Fibroblast of lung (primary cell): ENCODE measurements at places on chromosomes 16 and 17.
A peak's percentile ranks its signal among the peaks of the same experiment; 100 is the strongest.

DNA sequence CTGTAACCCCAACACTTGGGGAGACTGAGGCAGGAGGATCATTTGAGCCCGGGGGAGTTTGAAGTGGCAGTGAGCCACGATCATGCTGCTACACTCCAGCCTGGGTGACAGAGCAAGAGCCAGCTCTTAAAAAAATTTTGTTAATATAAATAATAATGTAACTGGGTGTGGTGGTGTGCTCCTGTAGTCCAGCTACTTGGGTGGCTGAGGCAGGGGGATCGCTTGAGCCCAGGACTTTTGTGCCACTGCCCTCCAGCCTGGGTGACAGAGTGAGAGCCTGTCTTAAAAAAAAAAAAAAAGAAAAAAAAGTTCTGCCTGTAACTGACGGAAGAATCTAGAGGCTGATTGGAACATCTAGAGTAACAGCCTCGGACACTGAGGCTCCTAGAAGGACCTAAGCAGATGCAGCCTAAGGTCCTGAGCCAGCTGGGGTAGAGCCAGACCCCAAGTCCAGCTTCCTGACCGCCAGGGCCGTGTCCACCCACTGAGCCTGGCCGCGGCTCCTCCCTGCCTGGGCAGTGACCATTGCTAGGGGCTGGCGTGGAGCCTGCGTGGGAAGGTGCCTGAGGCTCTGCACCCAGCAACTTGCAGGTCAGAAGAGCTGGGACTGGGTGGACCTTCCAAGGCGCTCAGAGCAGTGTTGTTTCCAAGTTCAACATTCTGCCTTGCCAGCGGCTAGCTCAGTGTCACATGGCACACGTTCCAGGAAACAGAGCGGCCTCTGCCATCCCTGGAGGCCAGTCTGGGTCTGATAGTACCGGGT lies 209.4 kb upstream of the CIBAR2 start:
- peak; percentile 94 for DNase-seq

DNA sequence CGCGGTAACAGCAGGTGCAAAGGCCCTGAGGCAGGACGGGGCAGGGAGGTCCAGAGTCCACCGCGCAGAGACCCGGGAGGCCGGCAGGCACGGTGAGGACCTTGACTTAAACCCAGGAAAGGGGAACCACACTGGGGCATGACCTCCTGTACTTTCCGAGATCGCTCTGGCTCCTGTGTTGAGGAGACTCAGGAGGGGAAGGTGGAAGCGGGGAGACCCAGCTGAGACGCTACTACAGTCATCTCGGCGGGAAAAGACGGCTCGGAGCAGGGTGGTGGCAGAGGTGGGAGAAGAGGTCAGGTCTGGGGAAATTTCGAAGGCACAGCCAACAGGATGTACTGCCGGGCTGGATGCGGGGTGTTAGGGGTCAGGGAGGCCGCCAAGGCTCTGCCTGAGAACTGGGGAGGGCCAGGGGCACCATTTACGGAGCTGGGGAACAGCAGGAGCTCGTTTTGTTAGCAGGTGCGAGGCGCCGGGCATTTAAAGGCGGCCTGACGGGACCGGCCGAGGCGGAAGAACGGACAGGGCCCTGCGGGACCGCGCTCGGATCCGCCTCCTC lies 22.3 kb downstream of the NPTX1 start:
- DNase-seq = no peak

GRCh38 chr17:3762922-3763776 lies 37.8 kb downstream of the ITGAE start:
- no peak for DNase-seq

DNA sequence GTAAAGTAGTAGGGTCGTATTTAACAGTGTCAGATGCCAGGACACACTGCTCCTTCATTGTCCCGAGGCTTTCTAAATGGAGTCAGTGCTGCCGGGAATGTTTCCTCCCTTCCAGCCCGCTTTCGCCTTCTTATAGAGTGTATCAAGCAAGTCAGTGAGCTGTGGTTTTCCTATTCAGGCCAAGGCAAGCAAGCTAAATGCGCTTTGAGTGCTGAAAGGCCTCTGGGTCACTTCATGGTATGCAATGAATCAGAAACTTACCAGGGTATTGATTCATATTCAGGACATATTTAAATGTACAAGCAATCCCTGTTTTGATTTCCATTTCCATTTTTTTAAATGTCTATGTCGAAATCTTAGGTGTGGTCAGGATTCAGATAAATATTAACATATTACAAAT lies 327.9 kb upstream of the SOX9 start:
- peak; percentile 95 for DNase-seq

DNA sequence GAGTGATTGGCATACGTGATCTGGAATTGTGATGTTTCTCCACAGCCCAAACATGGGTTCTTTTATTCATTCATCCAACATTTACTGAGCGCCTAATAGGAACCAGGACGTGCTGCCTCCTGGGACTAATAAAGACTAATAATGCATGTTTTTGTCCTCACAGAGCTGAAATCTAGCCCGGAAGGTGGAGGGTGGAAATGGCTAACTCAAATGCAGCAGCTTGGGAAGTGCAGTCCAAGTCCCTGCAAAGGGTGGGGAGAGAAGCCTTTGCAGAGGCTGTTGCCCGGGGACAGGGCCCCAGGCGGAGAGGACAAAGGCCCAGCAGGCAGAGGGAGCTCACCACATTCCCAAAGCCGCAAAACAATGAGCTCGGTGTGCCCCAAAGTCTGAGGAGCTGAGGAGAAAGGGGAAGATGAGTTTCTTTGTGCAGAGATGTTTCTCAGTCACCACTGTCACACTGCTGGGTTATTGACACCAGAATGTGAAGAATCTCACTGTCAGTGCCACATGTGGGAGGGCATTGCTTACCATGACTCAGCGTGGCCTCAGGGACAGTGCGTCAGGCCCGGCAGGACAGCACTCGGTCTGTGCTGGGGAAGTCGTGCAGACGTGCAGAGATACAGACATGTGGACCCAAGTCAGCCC lies 118.2 kb upstream of the CHMP6 start:
- no peak for DNase-seq

DNA sequence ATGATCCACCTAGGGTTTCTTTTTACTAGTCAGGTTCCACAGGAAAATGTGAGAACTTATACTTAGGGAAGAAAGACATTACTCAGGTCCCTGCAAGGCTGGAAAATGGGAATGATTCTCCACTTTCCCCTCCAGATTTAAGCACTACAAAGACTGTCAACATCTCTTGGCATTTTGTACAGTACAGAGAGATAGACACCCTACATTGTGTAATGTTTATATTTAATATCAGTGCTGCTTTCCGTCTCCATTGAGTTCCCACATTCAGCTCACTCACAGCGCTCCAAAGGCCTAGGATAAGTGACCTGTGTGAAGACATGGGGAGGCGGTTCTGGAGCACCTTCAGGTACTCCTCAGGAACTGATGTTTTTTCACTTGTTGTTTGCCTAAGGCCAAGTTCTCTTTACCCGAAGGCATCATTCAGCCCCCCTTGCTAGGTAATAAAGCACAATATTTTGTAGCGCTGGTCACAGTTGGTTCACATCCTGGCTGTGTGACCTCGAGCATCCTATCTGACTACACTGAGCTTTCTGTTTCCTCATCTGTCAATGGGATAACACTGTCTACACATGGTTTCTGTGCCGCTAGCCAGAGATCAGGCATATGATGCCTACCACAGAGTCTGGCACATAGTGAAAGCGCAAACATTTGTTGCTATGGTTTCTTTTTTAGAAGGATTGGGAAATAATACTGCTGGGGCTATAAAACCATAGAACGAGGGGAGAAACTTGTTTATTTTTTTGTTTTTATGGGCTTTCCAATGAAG lies 226.6 kb downstream of the ZFHX3 start:
- DNase-seq = no peak

- no peak for DNase-seq
Measured at GRCh38 chr17:56424543-56425044, 168.9 kb upstream of the NOG start.

DNA sequence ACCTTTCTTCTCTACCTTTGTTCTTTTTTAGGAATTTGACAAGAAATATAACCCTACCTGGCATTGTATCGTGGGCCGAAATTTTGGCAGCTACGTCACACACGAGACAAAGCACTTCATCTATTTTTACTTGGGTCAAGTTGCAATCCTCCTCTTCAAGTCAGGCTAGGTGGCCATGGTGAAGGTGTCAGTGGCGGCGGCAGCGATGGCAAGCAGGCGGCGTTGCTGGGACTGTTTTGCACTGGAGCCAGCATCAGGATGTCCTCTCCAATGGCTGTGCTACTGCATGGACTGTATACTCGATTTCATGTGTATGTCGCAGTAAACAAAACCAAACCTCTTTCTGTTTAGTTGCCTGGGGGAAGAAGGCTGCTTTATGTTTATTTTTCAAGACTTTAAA lies 5.9 kb downstream of the DYNLL2 start:
- no peak for DNase-seq

- DNase-seq = peak; percentile 80
Measured at GRCh38 chr16:82735673-82736091, 108.9 kb downstream of the CDH13 start.

GRCh38 chr17:2854143-2855055 lies 58.2 kb downstream of the RAP1GAP2 start:
- DNase-seq = peak; percentile 24

- peak; percentile 71 for DNase-seq
Measured at GRCh38 chr17:27578718-27579085, 52.3 kb upstream of the LGALS9 start.

DNA sequence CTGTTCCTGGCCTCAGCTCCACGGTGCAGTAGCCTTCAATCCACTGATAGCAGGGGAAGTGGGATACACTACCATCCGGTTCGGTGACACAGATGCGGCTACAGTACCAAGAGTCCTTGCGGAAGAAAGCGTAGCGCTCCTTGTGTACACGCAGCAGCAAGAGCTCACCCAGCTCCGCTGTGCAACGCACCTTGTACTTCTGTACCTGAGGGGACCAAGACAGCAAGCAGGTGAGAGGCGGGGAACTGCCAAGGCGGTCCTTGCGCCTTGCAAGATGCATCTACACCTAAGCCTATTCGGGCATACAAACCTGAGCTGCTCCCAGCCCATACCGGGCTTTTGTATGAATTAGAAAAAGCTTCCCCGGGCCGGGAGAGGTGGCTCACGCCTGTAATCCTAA lies 1.5 kb downstream of the ALOXE3 start:
- no peak for DNase-seq

DNA sequence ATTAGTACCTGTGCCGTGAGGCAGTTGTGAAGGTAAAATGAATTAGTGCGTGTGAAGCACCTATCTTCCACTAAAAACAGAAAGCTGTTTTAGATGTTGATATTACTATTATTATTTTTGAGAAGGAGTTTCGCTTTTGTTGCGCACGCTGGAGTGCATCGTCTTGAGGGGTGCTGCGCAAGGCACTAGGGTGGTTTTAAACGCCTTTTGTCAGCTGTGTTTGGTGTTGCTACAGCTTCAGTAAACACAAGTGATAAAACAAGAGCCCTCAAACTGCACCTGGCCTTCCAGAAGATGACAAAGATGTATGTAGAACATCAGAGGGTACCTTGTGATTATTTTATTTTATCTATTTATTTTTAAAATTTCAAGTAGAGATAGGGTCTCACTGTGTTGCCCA lies 38.2 kb downstream of the PLCG2 start:
- DNase-seq = no peak

DNA sequence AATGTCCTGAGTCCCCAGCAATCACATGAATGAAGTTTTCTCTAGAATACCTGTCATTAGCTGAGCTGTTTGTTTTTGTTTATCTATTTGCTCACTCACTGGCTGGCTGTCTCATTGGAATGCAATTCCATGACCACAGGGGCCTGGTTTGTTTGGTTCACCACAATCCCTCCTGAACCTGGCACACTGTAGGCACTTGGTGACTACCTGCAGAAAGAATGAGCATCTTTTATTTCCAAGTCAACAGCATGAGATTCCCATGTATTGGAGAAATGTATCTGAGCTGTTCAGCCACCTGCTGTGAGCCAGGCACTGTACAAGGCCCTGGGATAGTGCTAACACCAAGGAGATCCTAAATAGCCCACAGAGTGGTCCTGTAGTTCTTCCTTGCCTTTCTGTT lies 345.1 kb downstream of the XYLT1 start:
- DNase-seq = no peak

GRCh38 chr16:47047524-47048203 lies 74.2 kb upstream of the DNAJA2 start:
- no peak for DNase-seq

- no peak for DNase-seq
Measured at GRCh38 chr17:3801792-3802191, 804 bp upstream of the ITGAE start.

DNA sequence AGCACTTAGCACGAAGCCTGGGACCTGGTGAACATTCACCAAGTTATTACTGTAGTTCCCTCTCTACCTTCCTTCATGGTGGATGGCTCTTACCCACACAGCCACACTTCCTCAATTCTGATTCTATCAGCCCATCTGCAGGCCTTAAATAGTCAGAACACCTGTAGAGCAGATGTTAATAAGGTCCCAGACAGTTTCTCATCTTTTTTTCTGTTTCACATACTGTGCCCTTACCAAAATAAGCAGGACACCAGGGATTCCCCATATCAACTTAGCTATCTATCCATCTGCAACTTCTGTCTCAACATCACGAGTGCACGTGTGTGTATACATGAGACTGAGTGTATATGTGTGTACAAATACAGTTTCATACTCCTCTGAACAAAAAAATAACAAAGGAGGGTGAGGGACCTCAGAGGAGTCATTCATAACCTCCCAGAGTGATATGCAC lies 2.8 kb downstream of the RECQL5 start:
- DNase-seq = no peak

- DNase-seq = no peak
Measured at GRCh38 chr16:84673561-84673960, 25.2 kb downstream of the KLHL36 start.

DNA sequence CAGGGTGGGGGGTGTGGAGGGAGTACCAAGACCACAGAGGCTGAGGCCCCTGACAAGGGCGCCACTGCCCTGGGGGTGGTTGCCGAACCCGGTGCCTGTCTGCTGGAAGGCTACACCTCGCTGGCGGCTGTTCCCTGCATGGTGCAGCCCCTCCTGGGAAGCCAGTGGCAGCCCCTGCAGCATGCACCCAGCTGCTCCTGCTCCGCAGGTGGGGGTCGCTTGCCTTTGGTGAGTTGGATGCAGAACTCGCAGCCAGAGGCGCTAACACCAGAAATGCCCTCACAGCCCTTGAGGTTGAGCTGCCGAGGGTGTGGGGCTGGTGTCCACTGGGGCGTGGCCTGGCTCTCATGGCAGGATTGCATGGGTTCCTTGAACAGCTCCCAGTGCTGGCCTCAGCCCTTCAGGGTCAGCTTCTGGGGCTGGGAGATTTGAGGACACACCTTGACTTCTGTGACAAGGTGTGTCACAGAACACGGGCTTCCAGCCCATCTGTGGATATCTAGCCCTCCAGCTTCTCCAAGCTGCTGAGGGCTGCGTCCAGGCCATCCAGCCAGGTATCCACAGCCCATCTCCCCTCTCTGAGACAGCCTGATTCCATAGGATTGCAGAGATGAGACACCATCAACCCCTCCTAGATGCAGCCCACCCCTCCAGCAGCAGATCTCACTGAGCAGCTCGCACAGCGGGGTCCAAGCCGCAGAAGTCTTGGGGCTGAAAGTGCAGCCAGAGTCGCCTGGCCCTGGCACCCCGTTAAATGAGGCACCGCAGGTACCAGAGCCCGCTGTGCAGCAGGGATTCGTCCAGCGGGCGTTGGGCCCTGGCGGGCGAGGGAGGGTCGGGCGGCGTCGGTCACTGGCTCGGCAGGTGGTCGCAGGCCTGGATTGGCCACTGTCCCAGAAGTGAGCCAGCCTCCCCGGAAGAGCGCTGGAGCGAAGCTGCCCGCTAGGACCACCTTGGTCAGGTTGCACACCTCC lies 586.3 kb downstream of the KCNJ18 start:
- no peak for DNase-seq
